ENCODE measurements at places on chromosomes 2 and 18. TPM values are rescaled to one million over a fixed set of nuclear protein-coding genes. Genes with fewer than 3 reads are reported as not detected.
A peak's percentile ranks its signal among the peaks of the same experiment; 100 is the strongest.

GRCh38 chr2:36770542-36771287 lies 74.2 kb downstream of the VIT start:
- peak; percentile 6 for DNase-seq

Gene AMER3
- not detected for total RNA-seq

DNA sequence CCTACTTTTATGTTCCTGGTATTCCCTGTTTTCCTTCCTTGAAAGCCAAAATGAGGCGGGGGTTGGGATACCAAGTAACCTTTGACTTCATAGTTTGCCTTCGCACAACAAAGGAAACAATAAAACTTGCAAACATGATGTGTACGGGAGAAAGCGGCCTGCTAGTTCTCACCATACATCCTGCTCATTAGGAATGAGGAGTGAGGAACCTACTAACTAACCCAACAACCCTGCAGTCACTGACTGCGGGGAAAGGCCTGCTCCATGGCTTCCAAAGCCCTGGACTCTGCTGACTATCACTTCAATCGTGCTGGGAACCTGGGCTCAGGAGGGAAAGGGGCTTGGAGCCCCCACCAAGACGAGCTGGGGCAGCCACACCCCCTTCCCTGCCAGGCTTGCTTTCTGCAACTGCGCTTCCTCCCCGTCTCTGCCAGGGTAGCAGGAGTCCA lies 24.2 kb downstream of the RPL31 start:
- DNase-seq: no peak

GRCh38 chr18:10100941-10101701 lies 187.3 kb downstream of the VAPA start:
- no peak for DNase-seq

- DNase-seq: no peak
These were observed 956 bp downstream of the ESPNL start for GRCh38 chr2:238100821-238101771.

Gene ACMSD
- not detected for total RNA-seq

Gene RUFY4
- total RNA-seq: 0.30 TPM

- no peak for DNase-seq
These were observed 75.4 kb upstream of the KCNE4 start for GRCh38 chr2:222976521-222977061.

- DNase-seq: no peak
These were observed 63.3 kb upstream of the AGAP1 start for GRCh38 chr2:235430366-235431083.

Gene CERKL
- total RNA-seq: 0.09 TPM

- no peak for DNase-seq
These were observed 429.2 kb downstream of the FIGN start for GRCh38 chr2:163306647-163307046.

GRCh38 chr2:151391436-151391835 lies 18.3 kb upstream of the RIF1 start:
- DNase-seq: no peak
